ENCODE measurements at places on chromosomes 5 and 9. TPM values are rescaled to one million over a fixed set of nuclear protein-coding genes. Genes with fewer than 3 reads are reported as not detected.

DNA sequence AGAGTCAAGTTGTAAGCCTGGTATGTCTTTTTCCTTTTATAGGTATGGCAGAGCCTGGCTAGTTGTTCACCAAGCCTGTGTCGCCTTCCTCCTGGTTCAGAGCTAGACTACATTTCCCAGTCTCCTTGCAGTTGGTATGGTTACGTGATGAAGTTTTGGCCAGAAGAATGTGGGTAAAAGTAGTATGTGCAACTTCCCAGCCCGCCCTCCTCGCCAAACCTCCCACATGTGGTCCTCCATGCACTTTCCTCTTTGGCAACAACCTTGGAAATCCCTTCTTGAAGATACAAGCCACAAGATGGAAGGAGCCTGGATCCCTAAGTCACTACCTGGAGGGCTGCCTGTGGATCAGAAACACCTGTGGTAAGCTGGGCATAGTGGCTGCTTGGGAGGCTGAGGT lies 36.0 kb upstream of the MSH3 start:
- H3K27ac ChIP-seq, result no peak overlapping the region
- H3K36me3 ChIP-seq, result no peaks in the 10 kb centered on the region
- H3K27me3 ChIP-seq, result no peaks in the 10 kb centered on the region
- H3K4me3 ChIP-seq, result no peak overlapping the region
- no peak for DNase-seq

GRCh38 chr9:86943201-86944113 lies 3.8 kb downstream of the GAS1 start:
- no peaks in the 10 kb centered on the region for H3K27me3 ChIP-seq
- peak overlapping the region; percentile 95 for H3K4me3 ChIP-seq
- H3K36me3 ChIP-seq, result no peaks in the 10 kb centered on the region
- no peak for DNase-seq
- H3K27ac ChIP-seq, result peak overlapping the region; percentile 34
- peaks cover 25% of the 10 kb centered on the region for H3K4me1 ChIP-seq

- no peak overlapping the region for H3K4me3 ChIP-seq
- H3K36me3 ChIP-seq, result peaks cover 34% of the 10 kb centered on the region
- H3K27ac ChIP-seq, result no peak overlapping the region
- no peak for DNase-seq
- no peaks in the 10 kb centered on the region for H3K4me1 ChIP-seq
These were observed 30.0 kb upstream of the GPR21 start for GRCh38 chr9:123003466-123003865.

Gene KCNT1
- not detected for total RNA-seq

- H3K4me1 ChIP-seq, result peaks cover 4% of the 10 kb centered on the region
- DNase-seq, result no peak
- H3K4me3 ChIP-seq, result no peak overlapping the region
- H3K27me3 ChIP-seq, result no peaks in the 10 kb centered on the region
- H3K27ac ChIP-seq, result peak overlapping the region; percentile 48
These were observed 123.2 kb upstream of the FBXL7 start for GRCh38 chr5:15376803-15377202.

GRCh38 chr5:38831909-38832308 lies 13.9 kb upstream of the OSMR start:
- peaks cover 3% of the 10 kb centered on the region for H3K36me3 ChIP-seq
- no peak overlapping the region for H3K4me3 ChIP-seq
- H3K27ac ChIP-seq, result no peak overlapping the region
- H3K4me1 ChIP-seq, result peaks cover 21% of the 10 kb centered on the region
- DNase-seq, result no peak

DNA sequence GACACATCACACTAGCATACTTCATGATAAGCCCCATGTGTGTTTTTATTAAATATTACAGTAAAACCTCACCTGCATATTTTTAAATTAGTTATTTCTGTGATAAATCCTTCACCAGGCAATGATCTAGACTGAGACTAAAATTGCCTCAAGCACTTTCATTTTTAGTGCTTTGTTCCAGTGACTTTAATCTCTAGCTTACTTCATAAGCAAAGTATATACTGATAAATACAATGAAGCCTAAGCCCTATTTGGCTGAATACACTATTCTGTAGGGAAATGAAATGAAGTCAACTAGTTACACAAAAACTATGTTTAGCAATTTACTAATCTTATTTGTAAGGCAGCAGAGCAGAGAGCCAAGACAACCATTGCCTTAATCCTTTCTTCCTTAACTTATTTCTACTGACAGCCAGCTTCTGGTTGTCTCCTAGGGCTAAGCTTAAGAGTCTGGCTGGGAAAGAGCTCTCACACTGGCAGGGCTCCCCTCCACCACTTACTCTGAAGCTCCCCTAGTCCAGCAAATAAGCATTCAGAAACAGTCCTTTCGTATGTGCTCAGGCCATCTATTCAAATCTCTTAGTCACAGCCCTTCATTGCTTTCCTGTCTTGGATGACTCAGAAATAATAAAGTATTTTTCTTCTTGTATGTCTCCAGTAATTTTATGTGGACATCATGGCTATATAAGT lies 31.4 kb upstream of the MTAP start:
- no peak for DNase-seq
- H3K27ac ChIP-seq, result no peak overlapping the region
- H3K36me3 ChIP-seq, result no peaks in the 10 kb centered on the region
- no peaks in the 10 kb centered on the region for H3K4me1 ChIP-seq
- H3K27me3 ChIP-seq, result peaks cover 5% of the 10 kb centered on the region
